ENCODE measurements at places on chromosomes 11 and 22. TPM values are rescaled to one million over a fixed set of nuclear protein-coding genes. Genes with fewer than 3 reads are reported as not detected.

Gene IGF2
- 473 TPM for total RNA-seq

Gene PHOX2A
- not detected for total RNA-seq

DNA sequence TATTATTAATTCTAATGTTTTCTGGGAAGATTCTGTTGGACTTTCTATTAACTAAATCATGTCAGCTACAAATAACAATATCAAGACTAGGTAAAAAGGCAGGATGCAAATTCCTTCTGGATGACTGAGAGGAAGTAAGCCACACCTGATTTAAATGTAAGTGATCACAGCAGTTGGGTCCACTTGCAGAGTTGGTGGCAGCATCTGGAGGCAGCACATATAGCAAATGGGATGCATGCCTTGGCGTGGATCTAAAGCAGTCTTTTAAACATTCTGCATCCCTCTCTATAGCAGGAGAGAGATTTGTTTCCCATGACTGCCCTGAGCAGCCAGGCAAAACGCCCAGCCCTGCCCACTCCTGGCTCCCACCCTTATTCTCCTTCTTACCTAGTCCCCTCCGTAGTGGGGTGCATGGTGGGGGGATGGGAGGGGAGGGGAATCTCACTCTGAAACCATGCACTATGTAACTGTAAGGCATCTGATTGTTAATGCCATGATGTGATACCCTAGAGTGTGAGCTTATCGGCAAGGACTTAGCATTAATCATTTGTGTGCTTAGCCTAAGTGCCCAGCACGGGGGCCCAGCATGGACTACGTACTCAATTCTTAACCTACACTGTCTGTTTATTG is 130.3 kb downstream of the EFCAB6 start:
- no peak for DNase-seq

GRCh38 chr11:32858731-32859130 is 29.0 kb downstream of the PRRG4 start:
- DNase-seq, result no peak

- DNase-seq, result no peak
Observed at GRCh38 chr11:102172127-102172848, 62.0 kb downstream of the YAP1 start.

DNA sequence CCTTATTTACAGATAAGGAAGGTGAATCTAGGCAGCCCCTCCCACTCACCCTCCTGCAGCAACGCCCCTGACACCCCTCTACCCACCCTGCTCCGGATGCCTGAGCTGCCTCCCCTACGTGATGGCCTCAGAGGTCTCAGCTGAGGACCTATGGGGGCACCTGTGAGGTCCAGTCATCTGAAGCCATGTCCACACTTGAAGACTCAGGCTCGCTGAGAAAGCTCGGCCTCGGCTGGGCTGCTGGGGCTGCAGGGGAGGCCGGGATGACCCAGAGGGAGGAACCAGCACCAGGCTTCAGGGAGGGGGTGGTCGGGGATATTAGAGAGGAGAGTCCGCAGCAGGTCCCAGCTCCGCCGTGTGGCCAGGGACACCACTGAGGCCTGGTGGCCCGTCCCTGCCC is 92.8 kb downstream of the BRD1 start:
- no peak for DNase-seq

DNA sequence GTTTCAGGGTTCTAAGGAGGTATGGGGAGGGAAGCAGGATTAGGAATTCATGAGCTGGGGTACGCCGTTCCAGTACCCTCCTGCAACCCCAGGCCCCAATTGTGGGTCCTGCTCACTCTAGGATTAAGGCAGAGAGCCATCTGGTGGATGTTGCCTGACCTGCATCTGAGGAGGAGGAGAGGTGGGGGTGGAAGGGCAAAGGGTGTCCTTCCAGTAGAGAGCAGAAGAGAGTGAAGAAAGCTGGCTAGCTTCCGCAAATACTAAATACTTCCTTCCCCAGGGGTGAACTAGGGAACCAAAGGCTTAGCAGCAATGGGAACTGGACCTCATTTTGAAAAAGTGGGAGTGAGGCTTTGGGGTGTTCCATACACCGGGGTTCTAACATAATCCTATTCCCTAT is 10.6 kb downstream of the LRRC51 start:
- peak; percentile 83 for DNase-seq

DNA sequence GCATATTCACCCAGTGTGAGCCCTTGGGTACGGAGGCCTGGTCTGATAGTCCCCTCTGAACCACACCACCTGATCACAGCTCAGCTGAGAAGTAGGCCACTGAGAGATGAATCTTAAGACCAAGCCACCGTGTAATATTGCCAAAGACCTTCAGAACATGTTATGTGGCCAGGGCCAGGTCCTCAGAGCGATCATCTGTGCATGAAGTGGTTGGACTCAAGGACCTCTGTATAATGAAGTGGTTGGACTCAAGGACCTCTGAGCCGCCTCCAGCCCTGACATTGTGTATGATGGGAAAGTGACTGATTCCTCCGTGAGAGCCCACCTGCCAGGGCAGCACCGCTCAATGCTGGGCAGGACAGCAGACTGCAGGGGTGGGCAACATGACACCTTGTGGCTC is 70.2 kb downstream of the TP53I11 start:
- no peak for DNase-seq
